ENCODE measurements at places on chromosomes 1 and 21.
A peak's percentile ranks its signal among the peaks of the same experiment; 100 is the strongest.

DNA sequence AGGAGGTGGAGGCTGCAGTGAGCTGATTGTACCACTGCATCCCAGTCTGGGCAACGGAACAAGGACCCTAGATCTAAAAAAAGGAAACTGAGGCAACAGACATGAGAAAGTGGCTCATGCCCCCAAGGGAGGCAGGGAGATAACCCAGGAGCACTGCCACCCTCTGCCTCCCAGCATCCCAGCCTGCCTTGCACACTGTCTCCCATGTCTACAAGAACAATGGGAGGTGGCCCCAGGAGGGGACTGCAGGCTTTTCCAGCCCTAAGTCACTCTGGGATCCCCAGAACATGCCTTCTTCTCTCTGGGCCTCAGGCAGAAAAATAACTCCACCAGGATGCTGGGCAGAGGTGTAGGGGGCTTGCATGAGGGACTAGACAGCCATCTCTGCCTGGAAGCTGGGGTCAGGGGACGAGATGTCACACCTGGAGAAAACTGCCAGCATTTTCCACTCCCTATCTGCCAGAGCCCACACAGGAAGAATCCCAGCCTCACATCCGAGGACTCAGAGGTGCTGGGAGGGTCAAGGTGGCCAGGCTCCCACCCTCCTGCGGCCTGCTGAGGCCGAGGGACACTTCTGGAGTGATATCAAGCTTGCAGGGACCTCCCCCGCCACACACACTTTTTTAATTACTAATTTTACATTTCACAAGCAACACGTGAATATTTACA lies 21.4 kb downstream of the RUNX3 start:
- DNase-seq, result no peak

DNA sequence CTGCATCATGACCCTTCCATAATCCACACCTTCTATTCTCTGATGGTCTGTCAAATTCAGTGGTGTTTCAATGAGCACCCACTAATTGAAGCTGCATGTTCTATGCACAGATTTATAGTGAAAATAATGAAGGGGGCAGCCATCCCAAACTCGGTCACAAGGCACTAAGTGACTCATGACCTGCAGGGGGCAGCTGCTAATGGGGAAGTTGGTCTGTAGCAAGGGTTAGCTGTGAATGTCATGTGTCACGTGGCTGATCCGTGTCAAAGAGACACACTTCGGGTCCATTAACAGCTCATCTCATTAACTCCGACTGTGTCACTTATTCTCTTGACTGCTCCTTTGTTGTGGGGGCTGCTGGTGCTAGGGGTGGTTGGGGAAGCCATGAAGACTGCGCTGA lies 306.6 kb downstream of the PCP4 start:
- no peak for DNase-seq

DNA sequence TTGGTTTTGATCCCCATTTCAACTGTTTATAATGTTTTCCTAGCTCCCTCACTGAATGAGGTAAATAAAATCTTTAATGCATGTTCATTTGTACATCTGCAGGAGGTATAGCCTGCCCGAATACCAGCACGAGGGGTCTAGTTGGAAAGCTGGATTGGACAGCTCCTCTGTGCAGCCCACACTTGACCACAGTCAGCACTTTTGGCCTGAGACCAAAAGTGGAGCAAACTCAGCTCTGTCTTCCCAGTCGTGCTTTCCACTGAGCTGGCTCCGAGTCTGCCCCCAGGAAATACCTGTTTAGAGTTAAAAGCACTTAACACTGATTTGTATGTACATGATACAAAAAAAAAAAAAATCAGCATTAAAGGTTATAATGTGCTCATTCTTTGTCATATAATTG lies 224.4 kb downstream of the DSCAM start:
- DNase-seq, result no peak

GRCh38 chr1:1118876-1119220 lies 3.0 kb upstream of the C1orf159 start:
- DNase-seq, result no peak

DNA sequence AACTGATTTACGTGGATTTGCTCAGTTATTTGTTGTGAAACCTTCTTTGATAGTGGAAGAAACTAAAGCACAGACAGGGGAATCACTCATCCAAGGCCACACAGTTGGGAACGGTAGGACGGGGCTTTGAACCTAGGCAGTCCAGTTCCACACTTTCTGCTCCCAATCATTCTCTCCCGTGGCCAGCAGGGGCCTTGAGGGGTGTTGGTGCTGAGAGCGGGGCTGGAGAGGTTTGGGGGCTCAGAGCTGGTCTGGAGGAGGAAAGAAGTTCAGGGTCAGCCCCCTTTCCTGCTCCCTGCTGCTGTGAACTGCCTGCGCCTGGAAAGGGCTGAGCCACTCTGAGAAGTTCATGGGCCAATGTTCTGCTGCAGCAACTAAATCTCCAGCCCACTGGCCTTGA lies 31.4 kb upstream of the ACTL8 start:
- no peak for DNase-seq

DNA sequence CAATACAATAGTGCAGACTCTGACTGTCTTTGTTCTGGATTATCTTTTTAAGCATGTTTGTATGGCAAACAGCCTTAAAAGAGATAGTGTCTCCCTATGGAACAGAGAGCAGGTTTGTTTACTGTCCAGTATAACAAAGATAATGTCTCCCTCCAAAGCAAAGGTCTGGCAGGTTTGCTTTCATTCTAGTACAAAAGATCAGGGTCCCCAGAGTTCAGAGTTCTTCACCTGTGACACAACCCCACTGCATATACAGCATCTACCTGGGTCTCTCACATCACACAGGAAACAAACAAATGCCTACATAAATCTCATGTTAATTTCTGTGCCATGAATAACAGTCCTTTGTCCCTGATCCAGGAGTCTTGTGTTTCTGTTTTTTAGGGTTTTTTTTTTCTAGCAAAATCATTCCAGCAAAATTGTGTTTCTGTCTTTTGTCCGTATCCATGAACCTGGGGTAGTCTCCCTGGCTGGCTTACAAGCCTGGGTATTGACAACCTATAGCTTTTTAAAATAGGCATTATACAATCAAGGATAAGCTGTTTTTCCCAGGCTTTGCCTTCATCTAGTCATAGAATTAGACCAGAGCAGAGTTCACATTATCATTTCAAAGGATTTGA lies 89.4 kb upstream of the PTBP2 start:
- no peak for DNase-seq

GRCh38 chr1:16215882-16216753 lies 3.7 kb upstream of the ARHGEF19 start:
- peak; percentile 0 for DNase-seq

DNA sequence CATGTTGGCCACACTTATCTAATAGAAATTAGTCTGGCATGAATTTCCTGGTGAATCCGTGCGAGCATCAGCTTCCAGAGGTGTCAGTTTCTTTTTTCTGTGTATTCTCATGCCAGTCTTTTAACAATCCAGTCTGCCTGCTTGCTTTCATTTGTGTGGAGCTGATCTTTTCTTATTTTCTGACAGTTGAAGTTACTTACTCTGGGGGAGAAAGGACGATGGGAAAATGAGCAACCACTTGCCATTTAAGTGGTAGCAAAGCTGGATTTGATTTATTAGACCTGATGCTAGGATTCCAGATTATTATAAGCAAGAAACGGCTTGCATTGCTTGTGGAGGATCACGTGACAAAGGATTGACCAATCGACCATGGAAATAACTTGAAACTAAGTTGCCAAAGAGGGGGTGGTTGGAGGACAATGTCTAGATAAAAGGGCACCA lies 24.3 kb upstream of the APP start:
- peak; percentile 80 for DNase-seq

GRCh38 chr21:28971171-28971570 lies 21.5 kb downstream of the LTN1 start:
- DNase-seq, result no peak

GRCh38 chr1:37808369-37809319 lies 636 bp upstream of the YRDC start:
- peak; percentile 13 for DNase-seq

DNA sequence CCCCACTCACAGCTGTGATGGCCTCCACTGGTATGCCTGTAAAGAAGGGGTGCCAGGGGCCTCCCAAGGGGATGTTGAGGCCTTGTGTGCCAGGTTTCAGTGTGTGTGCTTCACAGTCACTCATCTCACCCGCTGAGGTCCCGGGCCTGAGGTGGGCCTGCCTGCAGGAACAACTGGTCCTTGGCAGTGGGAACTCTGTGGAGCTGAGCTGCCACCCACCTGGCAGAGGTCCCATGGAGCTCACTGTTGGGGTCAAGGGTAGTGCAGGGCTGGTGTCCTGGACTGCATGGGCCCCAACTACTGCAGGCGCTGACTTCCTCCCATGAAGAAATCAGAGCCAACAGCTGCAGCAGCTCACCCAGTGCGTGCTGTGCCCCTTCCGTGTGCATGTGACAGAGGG lies 17.3 kb upstream of the ZNF678 start:
- DNase-seq, result no peak

GRCh38 chr1:176853503-176853902 lies 311.0 kb downstream of the ASTN1 start:
- no peak for DNase-seq

DNA sequence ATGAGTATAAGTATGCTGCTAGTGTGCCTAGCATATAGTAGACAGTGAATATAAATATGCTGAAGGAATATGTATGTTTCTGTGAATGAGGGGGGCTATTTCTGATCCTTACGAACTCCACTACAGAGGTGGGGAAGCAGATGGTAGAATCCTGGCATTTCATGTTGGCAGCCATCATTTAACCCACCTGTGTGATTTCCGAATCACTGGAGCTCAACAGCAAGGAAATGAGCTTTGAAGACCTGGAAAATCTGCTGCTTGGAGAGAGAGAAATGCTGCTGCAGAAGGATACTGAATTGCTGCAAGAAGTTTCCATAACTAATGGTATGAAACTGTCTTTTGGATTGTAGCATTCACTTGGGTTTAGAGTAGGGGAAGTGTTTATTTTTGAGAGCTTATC lies 83.5 kb downstream of the RABGAP1L start:
- no peak for DNase-seq

GRCh38 chr1:8987881-8988617 lies 38.2 kb downstream of the SLC2A7 start:
- DNase-seq, result peak; percentile 24

DNA sequence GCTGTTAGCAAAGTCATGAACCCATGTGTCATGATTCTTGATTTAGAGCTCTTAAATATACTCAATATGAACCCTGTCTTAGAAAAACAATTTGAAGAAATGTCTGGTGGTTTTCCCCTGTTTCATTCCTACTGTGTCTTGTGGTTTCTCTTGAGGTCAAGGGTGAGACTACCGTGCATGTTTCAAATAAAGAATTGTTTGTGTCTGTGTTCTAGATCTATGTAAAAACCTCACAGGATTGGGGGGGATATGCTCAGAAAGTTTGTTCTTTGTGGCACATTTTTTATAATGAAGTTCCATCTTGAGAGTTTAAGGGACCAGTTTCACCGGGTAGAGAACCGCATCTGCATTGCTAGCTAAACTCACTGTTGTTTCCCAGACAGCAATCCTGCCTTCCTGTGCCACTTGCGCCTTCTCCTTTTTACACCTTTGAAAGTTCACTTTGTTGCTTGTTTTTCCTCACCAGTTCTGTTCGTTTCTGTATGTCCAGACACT lies 30.9 kb upstream of the CACYBP start:
- peak; percentile 85 for DNase-seq

DNA sequence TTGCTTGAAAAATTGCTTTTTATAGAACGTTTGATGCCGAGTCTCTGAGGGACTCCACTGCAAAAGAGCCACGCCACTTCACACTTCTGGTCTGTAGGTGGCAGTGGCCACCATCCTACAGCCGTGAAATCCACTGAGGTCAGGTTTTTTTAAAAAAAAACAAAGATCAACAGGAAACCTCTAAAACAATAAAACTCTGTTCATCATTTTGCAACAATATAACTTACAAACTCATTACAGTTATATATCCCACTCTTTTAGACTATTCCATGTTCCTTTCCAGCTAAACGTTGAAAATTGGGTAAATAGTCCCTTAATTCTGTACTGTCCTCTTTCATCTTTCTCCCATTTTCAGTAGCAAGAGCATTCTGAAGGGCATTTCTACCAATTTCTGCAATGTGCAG lies 64.6 kb upstream of the FMN2 start:
- peak; percentile 69 for DNase-seq

GRCh38 chr1:95133687-95134086 lies 16.5 kb downstream of the TLCD4 start:
- DNase-seq, result no peak

- no peak for DNase-seq
Measured at GRCh38 chr21:16587681-16588375, 858.0 kb downstream of the USP25 start.

DNA sequence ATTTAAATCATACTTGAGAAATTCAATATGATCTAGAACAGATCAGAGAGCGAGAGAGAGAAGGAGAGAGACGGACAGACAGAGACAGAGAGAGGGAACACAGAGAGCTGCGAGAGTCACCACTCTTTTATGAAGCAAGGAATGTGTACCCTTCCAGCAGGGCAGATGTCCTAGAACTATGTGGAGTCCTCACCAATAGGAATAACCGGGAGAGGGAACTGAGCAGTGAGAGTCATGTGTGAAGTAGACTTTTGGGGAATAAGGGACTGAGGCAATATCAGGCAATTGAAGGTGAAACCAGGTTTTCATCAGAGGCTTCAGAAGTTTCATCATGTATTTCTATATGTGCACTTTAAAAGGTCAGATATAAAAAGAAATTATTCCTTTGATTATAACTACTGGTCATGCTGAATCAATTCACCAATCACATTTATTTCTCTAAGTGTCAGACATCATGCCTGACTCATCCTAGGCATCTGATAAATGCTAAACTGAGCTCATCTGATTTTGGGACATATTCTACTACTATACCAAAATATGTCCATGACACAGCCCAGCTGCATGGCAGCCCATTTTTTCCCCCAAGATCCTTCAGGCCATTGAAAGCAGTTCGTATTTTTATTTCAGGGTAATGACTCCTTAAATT lies 22.4 kb downstream of the VTCN1 start:
- DNase-seq, result no peak

DNA sequence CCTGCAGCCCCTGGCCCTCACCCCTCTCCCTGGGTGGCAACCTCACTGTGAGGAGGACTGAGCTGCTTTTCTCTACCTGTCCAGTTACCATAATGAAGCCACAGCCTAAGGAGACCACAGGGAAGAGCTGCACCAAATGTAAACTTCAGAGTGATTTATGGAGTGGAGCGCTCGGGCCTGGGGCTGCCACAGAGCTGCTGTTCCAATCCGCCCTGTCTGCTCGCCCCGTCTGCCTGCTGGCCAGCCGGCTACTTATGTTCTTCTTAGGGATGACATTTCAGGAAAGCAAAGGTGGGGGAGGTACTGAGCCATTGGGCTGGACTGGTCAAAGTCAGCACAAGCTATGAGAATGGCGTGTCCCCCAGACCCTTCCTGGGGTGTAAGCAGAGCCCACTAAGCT lies 17.9 kb downstream of the SYT6 start:
- DNase-seq, result no peak

DNA sequence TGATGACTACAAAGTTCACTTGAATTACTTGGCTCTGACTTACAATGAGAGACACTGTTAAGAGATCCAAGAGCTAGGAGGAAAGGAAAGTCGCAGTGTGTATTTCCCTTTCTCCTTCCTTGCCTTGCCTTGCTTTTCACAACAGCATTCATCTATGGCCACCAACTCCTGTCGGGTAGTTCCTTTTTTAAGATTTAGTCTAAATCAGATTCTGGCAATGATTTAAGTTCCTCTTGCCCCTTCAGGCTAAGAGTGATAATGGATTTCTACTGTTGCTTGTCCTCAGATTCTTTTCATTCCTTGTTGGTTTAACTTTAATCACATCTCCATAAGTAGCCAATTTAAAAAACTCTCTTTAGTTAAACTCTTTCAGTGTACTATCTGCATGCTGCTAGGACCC lies 91.9 kb downstream of the GTF2B start:
- no peak for DNase-seq

- no peak for DNase-seq
Measured at GRCh38 chr1:15835205-15835740, 12.2 kb upstream of the SPEN start.

- DNase-seq, result no peak
Measured at GRCh38 chr21:41054018-41054578, 113.9 kb upstream of the BACE2 start.

Measured in kidney glomerular epithelial cell (primary cell).